ENCODE measurements at places on chromosomes 2 and 18.

GRCh38 chr2:224432003-224432579 is 30.2 kb upstream of the FAM124B start:
- DNase-seq = no peak

GRCh38 chr2:1397350-1397749 is 15.9 kb upstream of the TPO start:
- DNase-seq = no peak

DNA sequence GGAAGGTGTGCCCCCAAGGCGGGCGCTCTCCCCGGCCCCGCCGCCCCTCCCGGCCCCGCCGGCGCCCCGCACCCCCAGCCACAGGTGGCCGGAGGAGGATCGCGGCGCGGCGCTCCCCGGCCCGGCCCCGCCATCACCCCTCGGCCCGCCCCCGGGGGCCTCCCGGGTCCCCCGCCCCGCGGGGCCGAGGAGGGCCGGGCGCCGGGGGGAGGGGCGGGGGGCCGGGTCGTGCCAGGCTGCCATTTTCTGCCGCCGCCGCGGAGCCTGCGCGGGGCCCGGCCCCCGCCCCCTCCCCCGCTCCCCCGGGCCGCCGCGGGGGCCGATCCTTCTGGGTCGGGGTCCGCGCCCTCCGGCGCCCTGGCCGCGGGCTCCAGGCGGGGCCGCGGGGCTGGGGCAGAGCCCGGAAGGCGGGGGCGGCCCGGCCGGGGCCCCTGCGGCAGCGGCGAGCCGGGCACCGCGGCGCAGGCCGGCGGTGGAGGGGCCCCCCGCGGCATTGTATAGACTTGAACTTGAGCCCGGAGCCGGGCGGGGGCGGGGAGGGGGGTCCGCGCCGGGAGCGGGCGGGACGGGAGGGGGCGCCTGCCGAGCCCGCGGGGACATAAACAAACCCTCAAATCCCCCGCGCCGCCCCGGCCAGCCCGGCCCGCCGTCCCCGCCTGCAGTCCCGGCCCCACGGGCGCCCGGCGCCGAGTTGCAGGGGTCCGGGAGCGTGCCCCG is 556 bp downstream of the DNMT3A start:
- no peak for DNase-seq

- no peak for DNase-seq
Measured at GRCh38 chr2:154995361-154995760, 296.9 kb downstream of the KCNJ3 start.

GRCh38 chr2:233112776-233113452 is 52.8 kb downstream of the INPP5D start:
- DNase-seq = no peak

DNA sequence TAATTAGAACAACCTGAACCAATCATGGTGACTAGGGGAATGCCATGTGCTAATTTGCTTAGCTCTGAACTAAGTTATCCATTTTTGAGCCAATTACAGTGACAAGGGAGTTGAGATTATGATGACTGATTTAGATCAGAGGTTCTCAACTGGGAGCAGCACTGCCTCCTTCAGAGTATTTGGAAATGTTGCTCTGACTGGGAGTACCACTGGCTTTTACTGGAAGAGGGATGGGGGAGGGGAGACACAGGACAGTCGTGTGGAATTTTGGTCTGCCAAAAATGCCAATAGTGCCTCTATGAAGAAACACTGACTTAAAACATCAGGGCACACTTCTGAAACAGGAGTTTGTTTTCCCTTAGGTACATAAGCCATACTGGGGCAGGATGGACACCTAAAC is 48.1 kb upstream of the VPS54 start:
- DNase-seq = no peak

DNA sequence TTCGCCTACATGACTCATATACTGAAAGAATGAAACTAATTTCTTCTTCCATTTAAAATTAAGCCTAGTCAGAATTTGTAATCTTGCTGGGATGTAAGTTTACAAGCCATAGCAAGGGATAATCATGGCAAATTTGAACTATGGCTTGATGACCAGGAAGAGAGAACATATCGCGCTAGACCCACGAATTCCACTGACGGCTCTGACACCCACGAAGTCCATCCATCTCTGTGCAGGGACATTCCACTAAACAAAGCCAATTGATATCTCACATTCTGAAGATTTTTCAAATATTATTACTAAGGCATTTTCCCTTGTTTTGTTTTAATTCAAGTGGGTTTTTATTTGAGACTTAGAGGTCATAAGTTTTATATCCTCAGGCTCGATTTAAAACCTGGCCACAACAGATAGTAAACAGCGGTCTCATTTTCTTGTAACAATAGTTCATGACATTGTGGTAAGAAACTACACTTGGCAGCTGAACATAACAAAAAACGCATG is 113.0 kb downstream of the QPCT start:
- no peak for DNase-seq

- no peak for DNase-seq
Measured at GRCh38 chr2:121196849-121197155, 88.2 kb downstream of the TFCP2L1 start.

DNA sequence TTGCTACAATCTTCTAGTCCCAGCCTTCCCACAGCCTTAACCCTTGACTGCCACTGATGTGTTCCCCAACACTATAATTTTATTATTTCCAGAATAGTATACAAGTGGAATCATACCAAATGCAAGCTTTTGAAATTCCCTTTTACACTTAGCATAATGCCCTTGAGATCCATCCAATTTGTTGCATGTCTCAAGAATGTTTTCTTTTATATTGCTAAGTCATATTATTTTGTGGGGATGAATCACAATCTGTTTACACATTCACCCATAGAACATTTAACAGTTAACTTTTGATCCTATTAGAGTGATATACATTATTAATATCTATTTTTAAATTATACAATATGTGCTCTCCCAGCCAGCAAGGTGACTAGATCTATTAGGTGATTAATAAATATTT is 74.3 kb upstream of the KYNU start:
- DNase-seq = no peak

- DNase-seq = peak; percentile 92
Measured at GRCh38 chr18:9914584-9915290, 921 bp downstream of the VAPA start.

- no peak for DNase-seq
Measured at GRCh38 chr18:59460072-59460420, 101.0 kb upstream of the LMAN1 start.

- DNase-seq = no peak
Measured at GRCh38 chr2:26691881-26692278, 642 bp upstream of the KCNK3 start.

DNA sequence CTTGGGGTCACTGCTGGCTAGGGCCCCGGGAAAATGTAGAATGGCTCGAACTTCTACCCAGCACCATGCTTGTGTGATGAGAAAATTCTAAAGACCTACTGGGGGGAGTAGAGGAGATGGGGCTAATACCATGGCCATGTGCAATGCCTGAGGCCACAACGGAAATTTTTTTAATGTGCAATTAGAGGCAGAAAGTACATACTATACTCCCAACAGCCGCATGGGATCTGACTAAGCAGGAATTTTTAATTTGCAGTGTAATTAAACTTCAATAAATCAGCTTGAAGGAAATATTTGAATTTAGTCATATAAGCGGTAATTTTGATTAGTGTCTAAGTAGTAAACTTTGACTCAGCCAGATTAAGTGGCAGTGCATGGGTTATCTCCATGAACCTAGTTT is 53.2 kb upstream of the CNGA3 start:
- no peak for DNase-seq

DNA sequence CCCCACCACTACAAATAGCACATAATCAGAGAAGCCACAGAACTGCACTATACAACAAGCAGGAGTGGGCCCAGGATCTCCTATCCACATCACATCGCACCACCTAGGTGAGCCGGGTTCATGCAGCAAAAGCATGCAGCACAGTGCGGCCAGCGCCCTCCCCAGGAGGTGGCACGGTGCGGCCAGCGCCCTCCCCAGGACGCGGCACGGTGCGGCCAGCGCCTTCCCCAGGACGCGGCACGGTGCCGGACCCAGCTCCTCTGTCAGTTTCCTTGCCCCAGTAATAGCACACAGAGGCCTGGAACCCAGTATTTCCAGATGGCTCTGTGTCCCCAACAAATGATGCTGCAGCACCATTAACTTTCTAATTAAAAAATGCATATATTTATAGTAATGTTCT is 114.1 kb downstream of the EIPR1 start:
- DNase-seq = no peak

DNA sequence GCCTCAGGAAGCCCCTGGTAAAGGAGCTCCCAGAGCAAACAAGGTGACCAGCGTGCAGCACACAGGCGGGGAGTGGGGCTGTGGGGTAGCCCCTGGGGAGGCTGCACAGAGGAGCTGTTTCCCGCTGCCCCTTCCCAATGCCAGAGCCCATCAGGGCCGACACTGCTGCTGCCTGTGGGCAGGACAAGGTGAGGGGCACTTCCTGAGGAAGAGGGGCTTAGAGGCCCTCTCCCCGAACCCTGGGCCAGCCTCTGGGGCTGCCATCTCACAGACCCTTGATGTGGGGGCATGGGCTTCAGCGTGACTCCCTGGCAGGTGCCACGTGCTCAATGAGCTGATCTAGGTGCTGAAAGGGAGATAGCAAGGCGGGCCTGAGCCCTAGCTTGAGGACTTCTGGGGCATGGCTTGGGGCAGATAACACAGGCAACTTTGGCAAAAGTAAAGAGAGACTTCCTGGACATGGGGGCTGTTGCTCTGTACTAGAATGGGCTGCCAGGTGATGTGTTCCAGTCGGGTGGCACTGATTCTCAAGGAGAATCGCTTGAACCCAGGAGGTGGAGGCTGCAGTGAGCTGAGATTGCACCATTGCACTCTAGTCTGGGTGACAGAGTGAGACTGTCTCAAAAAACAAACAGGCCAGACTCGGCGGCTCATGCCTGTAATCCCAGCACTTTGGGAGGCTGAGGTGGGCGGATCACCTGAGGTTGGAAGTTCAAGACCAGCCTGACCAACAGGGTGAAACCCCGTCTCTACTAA is 9.9 kb upstream of the KLF11 start:
- DNase-seq = no peak

- no peak for DNase-seq
Measured at GRCh38 chr2:82781176-82781915, 1677.7 kb downstream of the SUCLG1 start.

- DNase-seq = peak; percentile 53
Measured at GRCh38 chr2:15636972-15637785, 45.5 kb downstream of the DDX1 start.

- no peak for DNase-seq
Measured at GRCh38 chr2:237496428-237496827, 9.4 kb downstream of the MLPH start.

GRCh38 chr2:41399437-41400087 is 648.3 kb upstream of the PKDCC start:
- no peak for DNase-seq

DNA sequence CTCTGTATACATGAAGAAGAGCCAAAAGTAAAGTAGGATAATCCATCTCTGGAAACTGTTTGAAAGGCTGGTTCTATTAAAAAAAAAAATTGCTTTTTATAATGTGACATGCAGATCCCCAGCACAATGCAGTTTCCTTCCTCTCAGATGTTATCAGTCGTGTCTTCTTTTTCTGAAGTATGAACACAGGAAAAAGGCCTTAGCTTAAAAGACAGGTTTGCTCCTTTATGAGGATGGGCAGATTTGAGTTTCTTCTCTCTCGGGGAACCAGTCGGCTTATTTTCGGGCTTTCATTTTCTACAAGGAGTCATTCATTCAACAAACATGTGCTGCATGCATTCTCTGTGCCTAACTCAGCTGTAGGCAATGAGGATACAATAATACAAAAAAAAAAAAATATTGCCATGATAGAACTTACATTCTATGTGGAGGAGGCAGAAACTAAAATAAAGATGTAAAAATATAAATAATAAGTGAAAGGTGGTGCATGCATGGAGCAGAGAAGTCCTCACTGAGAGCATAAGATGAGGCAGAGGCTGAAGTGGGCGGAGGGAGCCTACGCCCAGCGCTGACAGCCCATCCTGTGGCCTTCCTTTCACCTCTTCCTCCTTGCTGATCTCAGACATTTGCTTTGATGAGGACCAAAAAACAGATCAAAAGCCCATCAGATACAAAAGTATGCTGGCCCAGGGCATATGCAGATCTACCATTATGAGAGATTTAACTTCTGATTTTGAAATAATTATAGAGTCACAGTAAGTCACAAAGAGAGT is at the start of gene CD226:
Gene CD226, minus strand, starts transcription at position 513 of the 773 bp plus-strand sequence. Its CDS starts 467 bp downstream, at position 46.
- DNase-seq = no peak

DNA sequence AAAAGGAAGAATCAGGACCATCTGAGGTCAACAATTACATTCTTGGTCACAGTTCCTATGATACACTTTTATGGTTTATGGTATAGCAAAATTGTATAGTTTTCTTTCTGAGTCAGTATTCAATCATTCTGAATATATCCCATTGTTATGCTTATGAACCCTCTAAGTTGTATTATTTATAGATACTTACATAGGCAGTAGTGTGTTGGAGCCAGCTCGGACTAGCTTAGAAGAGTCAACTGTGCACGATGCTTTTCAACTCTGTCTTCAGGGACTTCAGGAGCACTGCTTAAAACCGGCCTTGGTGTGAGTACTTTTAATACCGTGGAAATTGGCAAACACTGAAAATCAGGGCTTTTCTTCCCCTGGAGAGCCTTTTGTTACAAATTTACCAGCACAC is 215.7 kb downstream of the IKZF2 start:
- no peak for DNase-seq

DNA sequence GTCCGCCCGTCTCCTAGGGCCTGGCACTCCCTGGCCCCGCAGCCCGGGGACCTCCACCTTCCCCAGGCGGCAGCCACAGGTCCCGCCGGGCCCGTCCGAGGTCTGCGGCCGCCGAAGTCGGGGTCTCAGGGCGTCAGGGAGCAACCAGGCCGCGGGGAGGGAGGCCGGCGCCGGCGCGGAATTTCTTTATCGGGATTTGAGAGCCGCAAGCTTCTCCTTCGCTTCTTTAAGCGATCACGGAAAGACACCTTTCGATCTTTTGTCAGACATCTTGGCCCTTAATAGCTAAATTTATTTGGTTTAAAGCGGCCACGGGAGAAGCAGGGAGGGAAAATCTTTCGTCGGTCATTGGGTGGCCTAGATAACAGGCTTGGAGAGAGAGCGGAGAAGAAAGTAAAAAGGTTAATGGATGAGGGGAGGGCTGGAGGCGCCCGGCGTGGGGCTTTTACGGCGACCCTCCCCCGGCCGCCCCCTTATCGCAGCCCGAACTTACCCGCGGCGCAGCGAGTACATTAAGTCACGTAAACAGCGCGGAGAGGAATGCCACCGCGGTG is 4.3 kb upstream of the GATA6 start:
- no peak for DNase-seq

DNA sequence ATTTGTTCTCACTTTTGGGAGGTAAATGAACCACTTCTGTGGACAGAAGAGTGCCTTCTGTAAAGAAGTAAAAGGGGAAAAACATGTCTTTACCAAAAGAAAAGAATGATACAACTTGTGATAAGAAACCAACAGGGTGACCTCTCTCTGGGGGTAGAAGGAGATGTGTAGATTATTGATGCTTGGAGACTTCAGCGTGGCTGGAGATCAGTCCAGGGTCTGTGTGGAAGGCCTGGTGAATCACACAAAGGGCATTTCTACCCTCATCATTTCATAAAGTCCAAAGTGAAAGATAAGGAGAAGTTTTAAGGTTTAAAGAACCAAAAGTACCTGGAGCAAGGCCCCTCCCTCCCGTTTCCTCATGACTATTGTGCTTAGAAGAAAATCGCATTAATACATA is 142.5 kb downstream of the NCK2 start:
- no peak for DNase-seq

All from activated naive CD4-positive, alpha-beta T cell treated with anti-CD3 and anti-CD28 coated beads, Interleukin-2, amount 50 U/mL, for 72 hours (primary cell).